CD8-positive, alpha-beta T cell (primary cell): ENCODE measurements at places on chromosomes 7 and 10.

- no peak for DNase-seq
Observed at GRCh38 chr7:13155188-13155587, 467.8 kb downstream of the ARL4A start.

GRCh38 chr10:128257428-128257827 is 131.2 kb upstream of the MKI67 start:
- DNase-seq, result no peak

- DNase-seq, result no peak
Observed at GRCh38 chr7:121228779-121229178, 100.0 kb upstream of the WNT16 start.

- no peak for DNase-seq
Observed at GRCh38 chr7:149838992-149839408, 825 bp downstream of the ZNF862 start.

GRCh38 chr10:96478355-96478754 is 35.4 kb downstream of the TLL2 start:
- no peak for DNase-seq

- no peak for DNase-seq
Observed at GRCh38 chr7:42055171-42055570, 181.8 kb downstream of the GLI3 start.

GRCh38 chr7:6648066-6648814 is 11.1 kb downstream of the ZNF316 start:
- DNase-seq, result no peak

DNA sequence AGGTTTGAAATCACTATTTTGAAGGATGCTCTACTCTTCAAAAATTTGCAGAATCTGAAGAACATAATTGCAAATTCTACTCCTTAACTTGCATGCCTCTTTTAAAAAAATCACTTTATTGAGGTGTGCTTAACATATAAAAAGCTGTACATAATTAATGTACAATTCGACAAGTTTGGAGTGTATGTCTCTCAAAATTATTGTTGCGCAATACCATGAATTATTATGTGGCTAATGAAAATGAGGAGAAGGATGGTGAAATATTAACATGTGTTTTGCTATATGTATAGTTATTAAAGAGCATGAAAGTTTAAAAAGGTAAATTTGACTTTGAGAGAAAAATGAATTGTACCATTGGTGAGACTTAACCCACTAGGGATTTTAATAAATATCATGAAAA is 187.2 kb upstream of the MALRD1 start:
- DNase-seq, result no peak

GRCh38 chr10:64115908-64116643 is 594.9 kb downstream of the REEP3 start:
- DNase-seq, result no peak

DNA sequence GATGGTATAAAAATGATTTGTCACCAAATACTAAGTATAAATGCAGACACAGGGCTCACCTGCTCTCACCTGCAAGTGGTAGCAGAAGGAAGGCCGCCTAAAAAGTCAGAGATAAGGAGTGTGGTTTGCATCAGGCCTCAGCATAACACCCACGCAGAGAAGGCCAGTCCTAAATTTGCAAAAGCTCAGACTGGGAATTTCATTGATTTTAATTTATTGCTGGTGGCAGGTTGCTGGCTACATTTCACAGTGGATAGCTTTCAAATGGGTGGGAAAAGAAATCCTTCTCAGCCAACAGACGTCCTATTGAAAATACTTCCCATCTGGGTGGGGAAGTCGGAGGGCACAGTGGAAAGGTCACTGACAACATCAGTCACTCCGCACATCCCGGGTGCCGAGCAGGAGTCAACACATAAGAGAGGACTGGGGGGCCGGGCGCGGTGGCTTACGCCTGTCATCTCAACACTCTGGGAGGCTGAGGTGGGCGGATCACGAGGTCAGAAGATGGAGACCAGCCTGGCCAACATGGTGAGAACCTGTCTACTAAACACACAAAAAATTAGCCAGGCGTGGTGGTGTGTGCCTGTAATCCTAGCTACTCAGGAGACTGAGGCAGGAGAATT is 561.8 kb upstream of the MKI67 start:
- no peak for DNase-seq

GRCh38 chr7:38413784-38414183 is 140.3 kb upstream of the TARP start:
- DNase-seq, result no peak

GRCh38 chr7:69605070-69605469 is 6.8 kb downstream of the AUTS2 start:
- DNase-seq, result no peak

GRCh38 chr10:178208-178607 is 43.0 kb downstream of the ZMYND11 start:
- no peak for DNase-seq

DNA sequence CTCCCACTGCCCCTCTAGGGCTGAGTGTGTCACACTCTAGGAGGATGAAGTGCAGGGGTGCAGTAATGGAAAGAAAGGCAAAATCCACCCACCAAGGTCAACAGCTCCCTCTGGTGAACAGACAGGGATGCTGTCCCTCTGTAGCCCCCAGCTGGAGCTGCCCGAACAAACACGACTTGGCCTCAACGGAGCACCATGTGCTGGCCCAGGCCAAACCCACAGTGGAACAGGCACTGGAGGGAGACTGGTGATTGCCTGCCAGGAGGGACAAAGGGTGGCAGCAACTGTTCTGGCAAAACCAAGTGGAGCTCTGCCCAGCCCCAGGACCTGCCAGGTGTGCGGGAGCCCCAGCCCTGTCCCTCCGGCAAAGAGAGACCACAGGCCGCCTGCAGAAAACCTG is 20.7 kb downstream of the PDIA4 start:
- DNase-seq, result no peak

GRCh38 chr10:66362522-66362921 is 563.3 kb upstream of the LRRTM3 start:
- DNase-seq, result no peak

- DNase-seq, result no peak
Observed at GRCh38 chr10:58464956-58465355, 47.7 kb upstream of the BICC1 start.

- DNase-seq, result no peak
Observed at GRCh38 chr7:2282185-2282751, 32.0 kb downstream of the SNX8 start.

DNA sequence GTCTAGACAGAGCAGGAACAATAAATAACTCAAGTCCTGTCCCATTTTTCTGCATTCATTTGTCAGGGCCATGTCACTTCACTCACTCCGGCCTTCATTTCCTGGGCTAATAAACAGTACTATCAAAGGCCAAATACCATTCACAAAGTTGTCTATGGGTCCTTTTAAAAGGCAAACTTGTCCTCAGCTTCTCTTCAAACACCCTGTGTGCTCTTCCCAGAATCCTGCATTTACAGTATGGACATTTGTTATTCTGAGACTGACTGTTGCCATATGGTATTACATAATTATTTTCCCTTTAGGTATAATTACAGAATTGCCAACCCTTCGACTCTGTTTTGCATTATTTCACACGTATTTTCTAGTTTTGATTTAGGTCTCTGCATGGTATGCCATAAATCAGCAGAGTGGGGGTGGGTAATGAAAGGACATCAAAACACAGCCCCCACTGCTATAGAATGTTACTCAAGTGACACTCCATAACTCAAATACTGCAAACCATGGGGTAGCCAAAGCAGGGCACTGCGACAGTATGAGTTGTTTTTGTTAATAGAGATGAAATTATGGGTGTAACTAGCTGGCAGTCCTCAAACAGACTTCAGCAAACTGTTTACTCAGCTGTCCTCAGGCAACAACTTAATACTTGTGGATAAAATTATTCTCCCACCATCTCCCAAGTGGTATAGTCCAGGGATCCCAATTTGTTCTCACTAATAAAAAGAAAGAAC is 183.7 kb downstream of the TRIL start:
- no peak for DNase-seq

DNA sequence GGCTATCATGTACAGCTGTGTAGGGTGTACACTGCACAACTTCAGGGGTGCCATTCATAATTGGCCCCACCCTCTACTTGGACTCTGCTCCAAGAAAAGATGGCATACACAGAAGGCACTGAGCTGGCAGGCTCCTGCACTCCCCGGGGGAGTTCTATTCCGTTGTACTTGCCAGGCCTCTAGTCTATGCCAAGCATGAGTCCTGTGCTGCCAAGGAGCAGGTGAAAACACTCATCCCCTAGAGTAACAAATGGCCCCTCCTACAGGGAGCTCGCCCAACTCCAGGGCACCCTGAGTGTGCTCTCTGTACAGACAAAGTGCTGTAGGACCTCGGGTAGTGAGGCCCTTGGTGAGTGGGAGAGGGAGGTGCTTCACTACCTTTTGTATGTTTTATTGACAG is 127.2 kb downstream of the SLIT1 start:
- no peak for DNase-seq

- no peak for DNase-seq
Observed at GRCh38 chr7:79036356-79036755, 417.1 kb downstream of the MAGI2 start.

GRCh38 chr10:112927980-112928379 is 22.1 kb upstream of the TCF7L2 start:
- no peak for DNase-seq

DNA sequence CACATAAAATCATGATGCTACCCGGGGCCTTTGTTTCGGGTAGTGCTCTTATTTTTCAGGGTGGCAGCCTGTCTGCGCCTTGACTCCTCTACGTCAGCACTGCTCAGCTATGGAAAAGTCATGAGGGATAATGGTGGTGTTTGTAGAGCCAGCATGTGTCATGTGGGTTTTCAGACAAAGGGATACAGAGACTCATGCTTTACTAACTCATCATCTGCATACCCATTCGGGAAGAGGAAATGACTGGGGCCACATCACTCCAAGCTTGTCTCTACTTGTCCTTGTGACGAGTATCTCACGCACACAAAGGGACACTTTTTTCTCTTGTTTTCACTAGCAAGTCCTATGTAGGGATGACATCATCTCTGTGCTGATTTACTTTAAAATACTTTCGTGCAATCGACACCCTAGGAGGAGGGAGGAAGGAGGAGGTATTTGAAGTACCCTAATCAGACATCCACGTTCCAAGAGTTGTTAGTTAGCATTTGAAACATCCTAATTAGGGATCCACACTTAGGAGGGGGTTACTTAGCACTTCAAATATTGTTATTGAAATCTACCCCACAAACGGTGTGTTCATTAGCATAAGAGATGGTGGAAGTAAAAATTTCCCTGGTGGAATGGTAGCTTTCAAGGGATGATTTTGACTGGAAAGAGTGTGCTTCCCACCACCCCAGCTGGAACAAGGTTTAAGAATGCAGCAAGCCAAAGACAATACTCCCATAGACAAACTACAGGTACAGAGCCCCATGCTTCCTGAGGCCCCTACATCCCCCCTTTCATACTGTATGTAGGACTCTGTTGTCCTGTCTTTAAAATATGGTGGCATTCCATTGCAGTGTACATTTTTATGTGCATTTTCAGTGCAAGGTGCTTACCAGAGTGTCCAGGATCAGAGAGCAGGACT is 52.0 kb downstream of the THNSL1 start:
- no peak for DNase-seq

DNA sequence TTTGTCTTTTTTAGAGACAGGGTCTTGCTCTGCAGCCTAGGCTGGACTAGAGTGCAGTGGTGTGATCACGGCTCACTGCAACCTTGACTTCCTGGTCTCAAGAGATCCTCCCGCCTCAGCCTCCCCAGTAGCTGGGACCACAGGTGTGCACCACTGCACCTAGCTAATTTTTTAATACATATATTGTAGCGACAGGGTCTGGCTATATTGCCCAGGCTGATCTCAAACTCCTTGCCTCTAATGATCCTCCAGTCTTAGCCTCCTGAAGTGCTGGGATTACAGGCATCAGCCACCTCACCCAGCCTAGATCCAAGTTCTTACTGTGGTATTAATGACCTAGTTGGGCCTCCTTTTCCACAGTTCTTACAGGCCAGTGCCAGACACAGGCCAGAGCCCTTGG is 11.7 kb upstream of the SERPINE1 start:
- DNase-seq, result no peak

- peak; percentile 87 for DNase-seq
Observed at GRCh38 chr7:5494683-5495561, 71.3 kb upstream of the TNRC18 start.

DNA sequence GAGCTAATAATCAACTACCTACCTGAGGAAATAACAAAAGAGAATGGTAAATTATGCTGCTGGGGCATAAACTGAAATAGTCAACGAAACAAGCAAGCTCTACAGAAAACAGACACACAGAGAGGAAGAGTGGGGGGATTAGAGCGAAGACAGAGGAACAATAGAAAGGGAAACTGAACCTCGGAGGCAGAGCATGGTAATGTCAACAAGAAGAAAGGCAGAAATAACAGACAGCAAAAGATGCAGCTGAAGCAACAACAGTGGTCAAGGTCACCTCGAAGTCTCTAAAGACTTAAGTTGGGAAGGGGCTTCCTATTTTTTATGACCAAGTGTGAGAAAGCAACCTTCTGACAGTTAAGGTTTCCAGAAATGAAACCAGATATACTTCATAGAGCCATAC is 177.0 kb downstream of the ZNF438 start:
- no peak for DNase-seq

DNA sequence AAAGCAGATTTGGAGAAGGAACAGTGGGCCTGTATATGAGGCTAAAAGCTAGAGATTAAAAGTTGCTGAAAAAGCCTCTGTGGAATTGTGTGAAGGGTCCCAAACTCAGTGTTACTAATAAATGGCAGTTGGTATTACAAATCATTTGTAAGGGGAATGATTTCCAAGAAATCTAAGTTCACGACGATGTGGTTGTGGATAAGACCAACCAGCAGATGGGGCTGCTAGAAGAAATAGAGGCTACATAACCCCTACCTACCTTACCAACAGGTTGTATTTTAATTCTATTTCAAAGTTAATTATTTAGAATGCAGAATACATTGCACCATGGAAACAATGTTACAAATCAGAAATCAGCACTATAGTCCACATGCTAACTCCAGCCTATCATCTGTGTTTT is 377.1 kb downstream of the HPSE2 start:
- DNase-seq, result no peak

DNA sequence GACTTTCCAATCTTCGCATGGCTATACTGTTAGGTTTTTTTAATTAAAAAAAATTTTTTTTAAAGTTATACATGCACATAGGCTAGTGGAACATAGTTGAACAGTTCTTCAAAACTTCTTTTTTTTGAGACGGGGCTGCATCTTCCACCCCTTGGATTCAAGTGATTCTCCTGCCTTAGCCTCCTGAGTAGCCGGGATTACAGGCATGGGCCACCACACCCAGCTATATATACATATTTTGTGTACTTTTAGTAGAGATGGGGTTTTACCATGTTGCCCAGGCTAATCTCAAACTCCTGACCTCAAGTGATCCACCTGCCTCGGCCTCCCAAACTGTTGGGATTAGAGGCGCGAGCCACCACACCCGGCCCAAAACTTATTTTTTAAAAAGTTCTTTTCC is 17.3 kb downstream of the ZNF777 start:
- no peak for DNase-seq

DNA sequence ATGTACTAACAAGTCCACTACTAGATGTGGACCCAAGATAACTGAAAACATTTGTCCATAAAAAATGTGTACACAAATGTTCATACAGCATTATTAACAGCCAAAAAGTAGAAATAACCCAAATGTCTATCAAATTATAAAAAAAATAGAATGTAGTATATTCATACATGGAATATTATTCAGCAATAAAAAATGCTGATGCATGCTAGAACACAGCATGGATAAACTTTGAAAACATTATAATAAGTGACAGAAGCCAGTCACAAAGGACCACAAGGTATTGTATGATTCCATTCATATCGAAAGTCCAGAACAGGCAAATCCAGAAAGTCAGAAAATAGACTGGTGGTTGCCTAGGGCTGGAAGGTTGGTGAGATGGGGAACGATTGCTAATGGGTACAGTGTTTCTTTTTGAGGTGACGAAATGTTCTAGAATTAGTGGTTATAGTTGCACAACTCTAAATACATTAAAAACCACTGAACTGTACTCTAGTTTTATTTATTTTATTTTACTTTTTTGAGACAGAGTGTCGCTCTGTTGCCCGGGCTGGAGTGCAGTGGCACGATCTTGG is 43.3 kb upstream of the ANLN start:
- DNase-seq, result no peak
